ENCODE measurements at places on chromosomes 12 and 14.

DNA sequence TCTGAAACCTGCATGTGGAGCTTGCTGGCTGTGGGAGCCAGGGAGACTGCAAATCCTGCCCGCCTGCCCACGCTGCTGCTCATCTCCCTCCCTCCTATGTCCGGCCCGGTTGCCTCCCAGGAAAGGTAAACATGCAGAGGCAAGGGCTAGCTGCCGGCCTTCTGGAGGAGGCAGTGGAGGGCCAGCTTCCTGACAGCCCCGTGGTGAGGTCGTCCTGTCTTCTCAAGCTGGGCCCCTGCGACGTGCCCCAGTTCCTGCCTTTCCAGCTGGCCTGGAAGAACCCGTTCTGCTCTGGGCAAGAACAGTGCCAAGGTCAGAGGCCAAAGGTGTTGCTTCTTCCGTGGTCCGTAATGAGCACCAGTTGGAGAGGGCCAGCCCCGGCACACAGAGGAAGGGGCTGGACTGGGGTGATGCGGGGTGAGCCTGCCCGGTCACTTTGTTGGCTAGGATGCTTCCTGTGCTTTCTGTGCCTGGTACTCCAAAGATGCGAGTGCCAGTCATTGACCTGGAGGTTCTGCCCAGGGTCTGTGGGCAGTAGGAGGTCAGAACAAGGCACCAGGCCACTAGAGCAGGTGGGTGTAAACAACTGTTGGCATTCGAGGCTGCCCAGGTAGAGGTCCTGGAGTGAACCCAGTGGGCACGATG lies 25.3 kb downstream of the TPCN1 start:
- DNase-seq, result no peak

DNA sequence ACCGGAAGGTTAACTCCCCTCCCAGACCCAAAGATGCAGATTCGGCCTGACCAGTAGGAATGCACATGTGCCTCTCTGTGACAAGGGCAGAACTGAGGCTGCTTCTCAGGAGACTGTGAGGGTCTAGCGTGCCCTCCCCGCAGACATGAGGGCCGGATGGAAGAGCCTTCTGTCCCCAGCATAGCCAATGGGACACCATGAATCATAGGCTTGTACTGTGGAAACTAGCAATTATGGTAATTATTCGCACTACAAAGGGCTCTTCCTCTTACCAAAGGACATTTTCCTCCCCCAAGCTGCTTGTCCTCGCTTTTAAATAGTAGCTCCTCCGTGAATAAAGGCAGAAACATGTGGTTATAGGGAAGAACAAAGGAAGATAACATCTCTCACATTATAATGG lies 6.2 kb downstream of the COA8 start:
- no peak for DNase-seq

DNA sequence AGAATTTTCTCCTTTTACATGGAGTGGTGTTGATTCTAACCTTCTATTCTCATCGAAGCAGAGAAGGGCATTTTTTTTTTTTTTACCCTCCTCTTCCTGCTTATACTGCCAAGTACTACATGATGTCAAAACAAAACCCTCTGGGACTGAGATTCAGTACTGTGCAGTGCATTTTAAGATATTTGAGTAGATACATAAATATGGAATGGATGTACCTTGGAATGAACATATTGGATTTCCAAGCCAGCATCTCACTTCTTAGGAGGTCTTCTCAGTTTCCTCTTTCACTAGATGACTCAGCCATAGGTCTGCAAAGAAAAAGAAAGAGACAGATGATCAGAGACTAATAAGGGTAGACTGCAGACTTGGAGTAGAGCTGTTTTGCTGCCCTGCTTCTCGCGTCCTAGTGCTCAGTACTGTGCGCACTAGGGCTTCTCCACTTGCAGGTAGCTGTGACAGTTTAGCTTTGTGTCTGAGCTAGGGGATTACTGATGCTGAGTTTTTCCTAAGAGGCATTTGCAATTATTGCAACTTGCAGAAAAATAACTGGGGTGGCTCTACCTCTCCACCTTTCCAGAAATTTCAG lies 20.4 kb downstream of the TPH2 start:
- no peak for DNase-seq

GRCh38 chr12:59615392-59616165 lies 19.8 kb downstream of the SLC16A7 start:
- DNase-seq, result no peak

DNA sequence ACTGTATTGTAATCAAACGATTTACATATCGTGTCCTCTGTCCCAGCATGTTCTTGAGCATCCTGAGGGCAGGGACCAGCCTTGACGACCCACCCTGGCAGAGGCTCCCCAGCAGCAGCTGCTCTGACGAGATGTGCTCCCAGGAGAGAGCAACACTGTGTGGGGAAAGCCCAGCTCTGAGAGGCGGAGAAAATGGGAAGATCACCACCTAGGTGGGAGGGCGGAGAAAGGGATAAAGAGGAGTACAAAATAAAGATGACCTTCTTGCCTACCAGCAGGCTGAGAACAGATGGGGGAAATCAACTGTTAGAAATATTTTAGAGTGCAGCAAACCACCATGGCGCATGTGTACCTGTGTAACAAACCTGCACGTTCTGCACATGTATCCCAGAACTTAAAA lies 71.5 kb upstream of the CAPRIN2 start:
- DNase-seq, result no peak

DNA sequence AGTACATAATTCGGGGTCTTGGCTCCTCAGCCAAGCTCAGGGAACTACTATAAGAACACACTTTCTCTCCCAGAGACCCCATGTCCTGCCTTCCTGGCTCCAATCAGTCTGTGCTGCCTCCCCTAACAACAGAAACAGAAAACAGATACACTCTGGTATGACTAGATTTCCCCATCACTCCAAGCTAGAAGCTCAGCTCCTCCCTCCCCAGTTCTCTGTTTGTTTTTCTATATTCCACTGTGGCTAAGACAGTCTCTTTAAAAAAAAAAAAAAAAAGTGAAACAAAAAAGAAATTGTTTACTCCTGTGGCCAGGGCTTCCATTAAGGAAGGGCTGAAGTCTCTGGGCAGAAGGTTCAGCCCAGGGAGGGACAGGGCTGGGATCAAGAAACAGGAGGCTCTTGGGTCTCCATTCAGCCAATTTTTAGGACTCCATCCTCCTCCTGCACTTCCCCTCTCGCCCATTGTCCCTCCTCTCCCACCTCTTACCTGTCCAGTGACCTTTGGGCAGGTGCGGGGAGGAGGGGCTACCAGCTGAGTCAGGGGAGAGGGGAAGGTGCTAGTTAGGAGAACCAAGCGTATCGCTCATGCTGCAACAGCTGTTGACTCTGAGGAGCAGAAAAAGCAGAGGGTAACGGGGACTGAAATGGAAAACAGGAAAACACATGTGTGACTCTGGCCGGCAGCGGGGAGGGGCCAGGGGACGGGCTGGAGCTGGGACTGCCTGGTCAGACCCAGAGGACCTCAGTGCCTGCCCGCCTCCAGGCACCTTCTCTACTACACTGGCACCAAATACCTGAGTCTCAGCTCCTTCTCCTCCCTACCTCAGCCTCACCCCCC lies 4.1 kb upstream of the SLC7A7 start:
- DNase-seq, result peak; percentile 51

GRCh38 chr12:105078712-105079570 lies 5.3 kb downstream of the ALDH1L2 start:
- DNase-seq, result no peak

DNA sequence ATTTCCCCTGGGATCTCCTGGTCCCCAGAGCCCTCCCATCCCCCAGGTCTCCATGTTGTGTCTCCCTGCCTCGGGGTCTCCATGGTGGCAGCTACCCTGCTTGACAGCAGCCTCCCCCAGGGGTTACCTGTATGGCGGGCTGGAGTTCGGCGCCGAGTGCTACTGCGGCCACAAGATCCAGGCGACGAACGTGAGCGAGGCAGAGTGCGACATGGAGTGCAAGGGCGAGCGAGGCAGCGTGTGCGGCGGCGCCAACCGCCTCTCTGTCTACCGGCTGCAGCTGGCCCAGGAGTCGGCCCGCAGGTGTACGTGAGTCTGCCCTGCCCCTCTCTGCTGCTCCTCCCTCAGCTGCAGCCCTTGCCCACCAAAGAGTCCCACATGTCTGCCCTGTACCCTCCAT lies 80.9 kb downstream of the WSCD2 start:
- DNase-seq, result no peak

DNA sequence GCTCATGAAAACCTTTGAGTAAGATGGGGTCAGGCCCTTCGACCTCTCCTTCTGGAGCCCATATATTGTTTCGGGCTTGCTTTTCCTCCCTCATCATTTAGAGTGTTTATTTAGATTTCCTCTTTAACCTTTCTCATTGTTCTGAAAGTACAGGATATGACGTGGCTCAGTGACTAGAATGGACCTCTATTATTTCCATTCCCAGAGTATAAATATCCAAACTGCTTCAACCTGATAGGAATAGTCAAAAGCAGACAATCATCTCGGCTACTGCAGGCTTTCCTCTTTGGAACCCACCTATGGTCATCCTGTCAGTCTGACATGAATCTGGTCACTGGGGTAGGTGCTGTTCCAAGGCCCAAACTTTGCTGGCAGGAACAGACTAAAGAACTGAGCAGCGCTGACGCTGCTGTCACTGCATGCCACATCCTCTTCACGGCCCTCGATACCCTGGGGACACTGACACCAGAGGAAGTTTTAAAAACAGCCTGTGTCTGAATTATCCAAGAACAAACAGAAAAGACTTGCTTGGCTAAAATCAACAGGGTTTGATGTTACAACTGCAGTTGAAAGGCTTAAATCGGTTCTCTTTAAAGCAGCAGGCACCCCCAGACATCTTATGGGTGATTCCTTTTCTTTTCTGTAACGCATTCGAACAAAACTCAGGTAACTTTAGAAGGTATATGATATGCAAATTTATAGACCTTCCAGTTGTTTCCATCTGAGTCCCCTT lies 5.0 kb upstream of the DDX47 start:
- DNase-seq, result peak; percentile 56

- no peak for DNase-seq
These were observed 2.4 kb upstream of the CCDC85C start for GRCh38 chr14:99606359-99606758.

Data from skin of body (tissue), 3 donors.